ENCODE measurements at places on chromosomes 3 and 15. TPM values are rescaled to one million over a fixed set of nuclear protein-coding genes. Genes with fewer than 3 reads are reported as not detected.
A peak's percentile ranks its signal among the peaks of the same experiment; 100 is the strongest.

GRCh38 chr15:83545804-83546511 lies 98.8 kb downstream of the SH3GL3 start:
- no peak for DNase-seq

DNA sequence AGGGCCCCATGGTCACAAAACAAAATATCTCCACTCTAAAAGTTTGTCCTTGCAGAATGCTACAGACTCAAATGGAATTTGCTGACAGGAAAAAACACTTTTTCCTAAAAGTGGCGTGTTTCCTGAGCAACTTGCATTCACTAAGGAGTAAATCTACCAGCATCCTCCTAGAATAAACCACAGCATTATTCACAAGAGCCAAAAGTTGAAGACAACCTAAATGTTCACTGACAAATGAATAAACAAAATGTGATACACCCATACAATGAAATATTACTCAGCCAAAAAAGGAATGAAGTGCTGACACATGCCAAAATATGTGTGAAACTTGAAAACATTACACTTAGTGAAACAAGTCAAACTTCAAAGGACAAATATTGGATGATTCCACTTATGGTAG lies 28.9 kb downstream of the ITGB5 start:
- peak; percentile 43 for DNase-seq

GRCh38 chr3:37871858-37872257 lies 10.2 kb downstream of the CTDSPL start:
- DNase-seq: no peak

DNA sequence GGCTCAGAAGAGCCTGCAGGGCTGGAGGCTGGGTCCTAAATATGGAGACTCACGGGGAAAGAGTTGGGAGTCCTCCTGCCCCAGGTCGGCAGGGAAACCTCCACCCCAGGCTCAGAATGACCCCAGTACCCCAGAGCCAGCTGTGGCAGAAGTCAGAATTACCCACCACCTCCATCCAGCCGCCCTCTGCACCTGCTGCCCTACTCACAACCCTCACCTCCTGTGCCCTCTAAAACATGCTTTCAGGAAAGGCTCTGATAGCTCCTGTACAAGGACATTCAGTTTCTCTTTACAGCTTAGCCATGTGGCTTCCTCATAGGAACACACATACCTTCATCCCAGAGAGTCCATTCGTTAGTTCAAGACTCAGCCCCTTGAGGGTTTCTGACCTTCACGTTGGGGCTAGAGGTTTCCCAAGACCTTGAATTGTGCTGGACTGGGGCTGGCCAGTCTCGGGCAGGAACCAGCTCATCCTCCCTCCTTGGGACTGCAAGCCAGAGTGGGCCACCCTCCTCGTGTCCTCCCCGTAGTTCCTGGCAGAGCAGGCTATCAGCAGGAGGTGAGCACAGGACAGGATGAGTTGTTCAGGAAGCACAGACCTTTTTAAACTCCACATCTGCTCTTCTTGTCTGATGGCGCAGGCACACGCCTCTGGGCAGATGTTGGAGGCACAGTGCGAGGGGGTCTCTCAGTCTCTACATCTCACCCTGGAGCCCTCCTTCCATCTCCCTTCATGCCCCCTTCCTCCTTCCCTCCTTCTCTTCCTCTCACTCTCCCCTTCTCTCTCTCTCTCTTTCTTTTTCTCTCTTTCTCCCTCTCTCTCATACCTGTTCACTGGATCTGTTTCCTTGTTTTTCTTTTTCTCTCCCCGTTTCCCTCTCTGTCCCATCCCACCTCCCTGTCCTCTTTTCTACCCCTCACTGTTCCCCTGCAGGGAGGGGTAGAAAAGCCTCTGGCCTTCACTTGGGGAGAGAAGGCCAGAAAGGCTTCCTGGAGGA lies 55.9 kb upstream of the NR2C2 start:
- no peak for DNase-seq

GRCh38 chr3:4460334-4460733 lies 6.7 kb downstream of the SUMF1 start:
- no peak for DNase-seq

DNA sequence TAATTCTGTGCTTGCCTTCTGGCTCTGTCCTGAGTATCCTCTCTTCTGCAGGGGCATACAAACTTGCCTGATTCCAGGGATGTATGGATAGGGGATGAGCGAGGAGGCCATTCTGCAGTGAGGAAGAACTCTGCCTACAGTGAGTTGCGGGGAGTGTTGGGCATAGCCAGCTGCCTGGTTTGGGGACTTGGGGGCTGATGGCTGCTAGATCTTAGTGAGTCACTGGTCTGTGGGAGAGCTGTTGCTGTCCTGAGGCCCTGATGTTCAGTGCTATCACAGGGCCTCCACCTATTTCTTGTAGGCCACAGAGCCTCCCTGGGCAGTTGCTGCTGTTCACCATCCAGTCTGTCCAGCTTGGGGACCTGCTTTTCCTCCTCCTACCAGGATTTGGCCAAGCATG lies 20.3 kb downstream of the CDAN1 start:
- DNase-seq: no peak

DNA sequence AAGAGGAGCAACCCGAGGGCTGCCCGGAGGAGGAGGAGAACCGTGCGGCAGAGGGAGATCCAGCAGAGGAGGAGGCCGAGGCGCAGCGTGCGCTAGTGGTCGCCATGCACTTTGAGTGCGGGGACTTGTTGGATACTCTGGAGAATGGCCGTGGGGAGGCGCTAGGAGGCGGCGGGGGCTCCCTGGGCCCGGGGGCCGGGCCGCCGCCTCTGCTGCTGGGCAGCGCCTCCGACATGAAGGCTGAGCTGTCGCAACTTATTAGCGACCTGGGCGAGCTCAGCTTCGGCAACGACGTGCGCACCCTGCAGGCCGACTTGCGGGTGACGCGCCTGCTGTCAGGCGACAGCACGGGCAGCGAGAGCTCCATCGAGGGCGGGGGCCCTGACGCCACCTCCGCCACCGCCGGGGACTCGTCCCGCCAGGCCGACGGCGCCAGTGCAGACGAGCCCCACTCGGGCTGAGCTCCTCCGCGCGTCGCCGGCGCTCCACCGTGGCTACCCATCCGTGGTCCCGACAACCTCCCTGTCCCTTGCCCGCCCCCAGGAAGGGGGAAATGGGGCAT lies 2.0 kb downstream of the FAM43A start:
- no peak for DNase-seq

DNA sequence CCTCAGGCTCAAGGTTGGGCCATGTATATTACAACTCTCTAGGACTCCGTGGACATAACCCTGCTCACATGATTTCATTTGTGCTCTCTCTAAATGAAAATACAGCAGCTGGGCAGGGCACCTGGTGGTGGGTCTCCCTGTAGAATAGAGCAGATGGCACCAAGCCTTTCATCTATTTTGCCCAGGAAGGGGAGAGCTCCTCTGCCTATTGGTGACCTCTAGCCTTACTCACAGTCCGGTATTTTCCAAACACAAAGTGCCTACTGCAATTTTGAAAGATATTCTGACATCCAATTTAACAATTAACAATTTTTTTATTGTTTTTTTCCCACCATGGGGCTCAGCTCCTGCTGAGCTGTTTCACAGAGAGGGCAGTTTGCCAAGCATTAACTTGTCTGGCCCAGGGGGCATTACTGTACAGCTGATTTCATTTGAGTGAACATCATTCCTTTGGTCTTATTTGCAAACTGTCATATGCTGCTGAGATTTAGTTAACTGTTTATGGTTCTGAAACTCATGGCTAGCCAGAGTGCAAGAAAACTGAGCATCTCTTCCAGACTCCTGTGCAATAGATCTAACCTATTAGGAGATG lies 474.0 kb downstream of the EPHB1 start:
- no peak for DNase-seq

- no peak for DNase-seq
Observed at GRCh38 chr15:39479911-39480310, 101.0 kb upstream of the THBS1 start.

- DNase-seq: no peak
Observed at GRCh38 chr3:67700596-67700995, 46.2 kb upstream of the SUCLG2 start.

Gene STAB1
- 340 TPM for total RNA-seq

Gene KLF13
- 31.9 TPM for total RNA-seq

Gene CGNL1
- total RNA-seq: 27.1 TPM

Gene MYO1E
- total RNA-seq: 231 TPM

Gene CPA3
- total RNA-seq: 1.7 TPM

Gene CATSPER2
- 3.8 TPM for total RNA-seq

Gene PTX3
- 172 TPM for total RNA-seq

Measured in endothelial cell of umbilical vein (primary cell).